NCI-H1417 (cell line): ENCODE measurements at places on chromosomes 7 and 10.
A peak's percentile ranks its signal among the peaks of the same experiment; 100 is the strongest.

GRCh38 chr10:78539247-78539766 lies 505.6 kb downstream of the RPS24 start:
- no peak for DNase-seq

- DNase-seq: no peak
Observed at GRCh38 chr10:26311383-26311940, 94.9 kb downstream of the GAD2 start.

DNA sequence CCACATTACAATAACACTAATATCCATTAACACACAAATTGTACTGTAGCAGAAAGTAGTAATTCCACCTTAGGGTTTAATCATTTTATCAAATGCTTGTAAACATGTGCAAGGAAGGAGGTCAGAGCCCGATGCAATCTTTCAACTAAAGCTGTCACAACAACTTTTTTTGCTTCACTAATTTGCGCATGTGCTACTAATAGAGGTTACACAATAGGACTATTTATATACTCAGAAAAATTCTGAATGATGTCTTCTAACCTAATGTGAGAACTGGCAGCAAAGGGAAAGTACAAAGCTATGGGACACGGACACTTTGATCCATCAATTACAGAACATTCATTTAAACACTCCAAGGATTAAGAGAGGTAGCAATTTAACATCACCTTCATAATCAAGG lies 244.4 kb downstream of the CHCHD3 start:
- no peak for DNase-seq

- DNase-seq: no peak
Observed at GRCh38 chr10:84391326-84391725, 62.9 kb downstream of the CCSER2 start.

GRCh38 chr10:970311-971149 lies 17.7 kb upstream of the GTPBP4 start:
- peak; percentile 92 for DNase-seq
